ENCODE measurements at places on chromosomes 13 and 19.

- DNase-seq: no peak
Measured at GRCh38 chr19:32966750-32967149, 5.0 kb downstream of the CEP89 start.

GRCh38 chr13:39119422-39119821 lies 81.2 kb downstream of the NHLRC3 start:
- no peak for DNase-seq

DNA sequence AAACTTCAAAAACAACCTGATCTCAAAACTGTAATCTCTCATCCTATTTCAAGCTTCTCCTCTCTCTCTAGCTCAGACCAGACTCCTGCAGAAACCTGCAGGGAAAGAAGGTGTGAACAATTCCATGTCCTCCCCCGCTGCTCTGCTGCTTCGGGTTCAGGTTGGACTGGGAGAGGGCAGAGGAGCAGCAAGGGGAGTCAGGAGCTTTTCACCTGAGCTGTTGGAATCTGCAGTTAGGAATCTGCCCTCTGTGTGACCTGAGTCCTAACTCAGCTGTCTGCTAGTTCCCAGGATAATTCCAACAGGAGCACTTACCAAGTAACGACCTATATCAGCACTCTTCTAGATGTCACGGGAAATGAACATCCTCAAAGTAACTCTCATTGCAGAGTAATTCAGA lies 118.3 kb downstream of the DNAJC15 start:
- no peak for DNase-seq

GRCh38 chr19:19321141-19321577 lies 530 bp downstream of the MAU2 start:
- no peak for DNase-seq

GRCh38 chr13:114067886-114068651 lies 64.4 kb downstream of the RASA3 start:
- DNase-seq: no peak

GRCh38 chr19:52226652-52227051 lies 36.8 kb downstream of the PPP2R1A start:
- no peak for DNase-seq

GRCh38 chr13:31869582-31869981 lies 130.3 kb downstream of the RXFP2 start:
- DNase-seq: no peak

DNA sequence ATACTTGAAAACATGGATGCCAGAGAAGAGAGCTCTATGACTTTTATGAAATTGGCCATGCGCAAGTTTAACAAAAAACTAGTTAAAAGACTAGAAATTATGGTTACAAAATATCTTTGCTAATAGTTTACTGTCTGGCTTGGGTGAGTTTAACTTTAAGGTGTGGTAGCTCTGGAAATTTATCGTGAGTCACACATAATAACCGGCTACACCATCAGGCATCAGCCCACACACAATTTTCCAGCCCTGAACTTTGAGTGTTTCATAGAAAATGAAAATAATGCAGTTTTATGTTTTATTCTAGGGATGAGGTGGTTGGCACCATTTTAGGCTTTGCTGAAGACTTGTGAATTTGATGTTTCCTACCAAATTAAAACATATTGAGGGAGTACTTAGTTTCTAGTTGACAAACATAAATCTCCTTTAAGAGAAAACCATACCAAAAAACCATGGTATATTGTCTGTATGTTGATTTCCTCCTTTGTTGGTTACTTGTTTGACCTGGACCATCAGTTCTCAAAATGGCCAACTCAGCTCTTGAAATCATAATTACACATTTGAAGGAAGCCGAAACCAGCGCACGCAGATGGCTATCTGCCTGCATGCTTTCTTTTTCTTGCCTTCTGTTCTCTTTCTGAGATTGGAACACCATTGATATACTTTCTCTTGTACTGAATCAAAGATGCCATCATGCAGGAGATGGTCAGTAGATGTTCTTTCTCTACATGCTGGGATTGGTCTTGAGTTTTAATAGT lies 125.1 kb downstream of the AKAP11 start:
- no peak for DNase-seq

GRCh38 chr13:84931264-84931663 lies 868.0 kb downstream of the SLITRK6 start:
- DNase-seq: no peak

- DNase-seq: no peak
Measured at GRCh38 chr19:40335855-40336600, 12.2 kb downstream of the C19orf47 start.

- no peak for DNase-seq
Measured at GRCh38 chr19:5877882-5878281, 7.5 kb upstream of the FUT5 start.

DNA sequence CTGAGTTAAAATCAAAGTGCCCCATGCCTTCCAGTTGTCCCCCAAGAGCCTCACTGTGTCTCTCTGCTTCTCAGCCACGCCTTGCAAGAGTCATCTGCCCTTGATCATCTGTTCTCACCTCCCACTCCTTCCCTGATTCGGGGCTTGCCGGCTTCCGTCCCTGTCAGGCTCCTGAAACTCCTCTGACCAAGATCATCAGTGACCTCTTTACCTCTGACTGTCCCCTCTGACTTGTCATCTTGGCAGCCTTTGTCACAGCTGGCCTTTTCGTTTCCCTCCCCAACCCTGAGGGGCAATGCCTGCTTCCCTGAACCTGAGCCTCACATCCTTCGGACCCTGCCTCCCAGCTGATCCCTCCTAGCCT lies 66.3 kb downstream of the MAP4K1 start:
- peak; percentile 43 for DNase-seq

DNA sequence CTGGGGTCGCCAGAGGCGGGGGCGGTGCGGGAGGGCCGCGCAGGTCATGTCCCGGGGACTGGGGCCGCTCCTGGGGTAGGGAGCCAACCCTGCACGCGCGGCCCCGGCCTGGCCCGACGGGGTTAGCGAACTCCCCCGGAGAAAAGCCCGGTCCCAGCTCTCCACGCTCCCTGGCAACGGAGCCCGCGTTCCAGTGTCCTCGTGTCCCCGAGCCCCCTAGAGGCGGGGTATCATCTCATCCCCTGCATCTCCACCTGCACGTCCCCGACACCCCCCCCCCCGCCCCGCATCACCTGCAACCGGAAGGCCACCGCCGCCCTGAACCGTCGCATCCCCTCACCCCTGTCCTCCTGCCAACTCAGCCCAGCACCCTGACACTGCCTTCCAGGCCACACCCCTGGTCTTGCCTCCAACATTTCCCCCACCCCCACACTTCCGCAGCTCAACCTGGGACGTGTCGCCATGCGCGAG lies 2.7 kb downstream of the WDR88 start:
- peak; percentile 42 for DNase-seq

DNA sequence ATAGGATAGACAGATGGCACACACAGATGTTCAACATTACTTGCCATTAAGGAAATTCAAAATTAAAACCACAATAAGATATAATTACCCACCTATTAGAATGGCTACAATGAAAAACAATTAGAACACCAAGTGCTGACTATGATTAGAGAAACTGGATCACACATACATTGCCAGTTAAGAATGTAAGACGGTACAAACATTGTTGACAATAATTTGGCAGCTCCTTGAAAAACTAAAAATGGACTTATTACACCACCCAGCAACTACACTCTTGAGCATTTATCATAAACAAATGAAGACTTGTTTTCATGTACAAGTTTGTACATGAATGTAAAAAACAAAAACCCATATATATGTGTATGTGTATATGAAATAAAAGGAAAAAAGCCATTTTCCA lies 13.7 kb downstream of the ZNF461 start:
- DNase-seq: no peak

DNA sequence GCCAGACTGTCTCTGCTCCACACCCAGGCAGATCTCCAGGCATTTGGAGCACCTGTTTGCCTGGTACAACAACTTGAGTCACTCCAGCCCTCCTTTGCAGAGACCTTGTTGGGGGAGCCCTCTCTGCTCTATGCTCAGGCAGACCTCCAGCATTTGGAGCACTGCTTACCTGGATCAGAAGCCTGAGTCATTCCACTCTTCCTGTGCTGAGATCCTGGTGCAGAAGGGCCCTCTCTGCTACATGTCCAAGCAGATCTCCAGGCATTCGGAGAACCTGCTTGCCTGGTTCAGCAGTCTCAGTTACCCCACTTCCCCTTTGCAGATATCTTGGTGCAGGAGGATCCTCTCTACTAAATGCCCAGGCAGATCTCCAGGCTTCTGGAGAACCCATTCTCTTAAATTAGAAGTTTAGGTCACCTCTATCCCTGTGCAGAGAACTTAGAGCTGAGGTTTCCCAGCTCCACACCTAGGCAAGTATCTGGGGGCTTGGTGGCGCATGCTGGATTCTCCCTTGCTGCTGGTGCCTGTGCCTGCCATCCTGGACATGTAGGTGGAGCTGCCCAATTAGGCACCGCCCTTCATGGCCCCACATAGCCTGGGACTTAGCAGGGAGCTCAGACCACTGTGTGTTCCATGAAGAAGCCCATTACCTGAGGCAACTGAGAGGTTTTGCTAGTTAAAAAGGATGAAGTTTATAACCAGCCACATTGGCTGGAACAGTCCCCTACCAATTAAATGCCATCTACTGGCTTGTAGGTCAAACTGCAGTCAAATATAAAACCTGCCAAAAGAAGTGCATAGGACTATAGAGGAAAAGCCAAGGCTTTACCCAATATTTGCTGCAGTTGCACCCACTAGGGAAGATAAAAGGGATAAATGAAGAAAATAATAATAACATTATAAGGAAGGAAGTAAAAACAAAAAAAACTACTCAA lies 97.6 kb upstream of the SLITRK6 start:
- DNase-seq: no peak

DNA sequence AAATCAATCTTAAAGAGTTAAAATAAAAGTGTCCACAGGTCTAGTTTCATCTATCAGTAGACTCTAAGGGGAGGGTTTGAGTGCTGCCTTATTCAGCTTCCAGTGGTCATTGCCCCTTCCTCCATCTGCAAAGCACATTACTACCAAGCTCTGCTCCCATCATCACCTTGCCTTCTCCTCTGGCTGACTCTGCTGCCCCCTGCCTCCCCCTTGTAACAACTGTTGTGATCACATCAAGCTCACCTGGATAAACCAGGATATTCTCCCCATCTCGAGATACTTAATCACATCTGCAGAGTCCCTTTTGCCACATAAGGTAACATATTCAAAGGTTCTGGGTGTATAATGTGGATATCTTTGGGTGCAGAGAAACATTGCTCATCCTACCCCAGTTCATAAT lies 43.3 kb upstream of the GPC6 start:
- no peak for DNase-seq

DNA sequence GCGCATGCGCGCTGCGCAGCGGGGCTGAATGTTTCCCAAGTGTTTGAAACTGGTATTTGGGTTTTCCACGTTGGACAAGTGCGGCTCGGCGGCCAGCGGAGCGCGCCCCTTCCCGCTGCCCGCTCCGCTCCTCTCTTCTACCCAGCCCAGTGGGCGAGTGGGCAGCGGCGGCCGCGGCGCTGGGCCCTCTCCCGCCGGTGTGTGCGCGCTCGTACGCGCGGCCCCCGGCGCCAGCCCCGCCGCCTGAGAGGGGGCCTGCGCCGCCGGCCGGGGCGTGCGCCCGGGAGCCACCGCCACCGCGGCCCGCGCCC lies at the start of gene ING1:
ING1 (plus strand) TSS at position 59 of the 311 bp plus-strand sequence. CDS start 450 bp downstream, outside the sequence.
- no peak for DNase-seq

DNA sequence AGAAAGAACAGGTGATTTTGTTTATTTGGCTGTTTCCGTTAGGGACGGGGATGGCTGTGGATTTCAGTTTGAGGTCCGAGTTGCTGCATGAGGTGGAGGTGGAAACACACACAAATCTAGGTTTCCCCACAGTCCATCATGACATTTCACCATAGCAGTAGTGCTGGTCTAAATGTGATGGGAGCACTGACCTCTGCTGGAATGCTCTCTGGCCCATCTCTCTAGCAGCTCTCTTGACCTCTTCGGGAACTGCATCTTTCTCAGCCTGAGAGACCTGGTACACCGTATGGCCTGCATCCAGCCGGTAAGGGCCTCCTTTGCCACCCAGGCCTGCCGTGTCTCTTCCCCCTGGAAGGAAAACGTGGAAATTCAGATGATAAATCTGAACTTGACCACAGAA lies 154.0 kb downstream of the RGCC start:
- DNase-seq: no peak

- DNase-seq: no peak
Measured at GRCh38 chr13:47718556-47718955, 282.5 kb downstream of the SUCLA2 start.

DNA sequence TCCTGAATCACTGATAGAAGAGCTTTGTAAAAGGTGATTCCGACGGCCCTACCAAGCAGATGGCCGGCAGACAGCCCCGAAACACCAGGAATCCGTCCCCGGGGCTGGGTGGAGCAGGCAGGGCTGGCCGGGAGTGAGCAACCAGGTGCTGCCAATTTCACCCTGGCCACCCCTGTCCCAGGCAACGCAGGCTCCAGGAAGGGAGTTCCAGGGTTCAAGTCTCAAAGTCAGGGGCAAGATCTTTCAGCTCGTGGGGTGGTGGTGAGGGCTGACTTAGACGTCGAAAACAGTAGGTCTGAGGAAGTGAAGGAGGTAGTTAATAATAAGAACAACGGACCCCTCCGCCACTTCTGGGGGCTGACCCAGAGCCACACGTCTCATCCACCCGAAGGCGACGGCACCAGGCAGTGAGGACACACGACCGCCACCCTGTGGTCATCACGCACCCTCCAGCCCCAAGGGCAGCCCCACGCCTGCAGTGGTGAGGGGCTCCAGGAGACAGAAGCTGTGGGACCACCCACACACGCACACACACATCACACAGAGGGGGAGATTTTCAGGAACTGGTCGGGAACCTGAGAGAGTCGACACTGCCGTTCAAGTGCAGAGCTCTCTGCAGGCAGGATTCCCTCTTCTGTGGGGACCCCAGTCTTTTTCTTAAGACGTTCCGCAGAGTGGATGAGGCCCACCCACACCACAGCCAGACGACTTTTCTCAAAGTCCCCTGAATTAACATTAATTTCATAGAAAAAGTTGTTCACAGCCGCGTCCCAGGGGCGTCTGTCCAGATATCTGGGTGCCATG lies 67.2 kb downstream of the SPACA7 start:
- no peak for DNase-seq

GRCh38 chr13:43514311-43514710 lies 272.5 kb downstream of the ENOX1 start:
- DNase-seq: no peak

GRCh38 chr19:45137179-45137761 lies 23.5 kb downstream of the NKPD1 start:
- DNase-seq: no peak

GRCh38 chr19:44847144-44848035 lies 1.3 kb downstream of the NECTIN2 start:
- no peak for DNase-seq

GRCh38 chr13:32501064-32501463 lies 37.5 kb downstream of the N4BP2L2 start:
- DNase-seq: no peak

DNA sequence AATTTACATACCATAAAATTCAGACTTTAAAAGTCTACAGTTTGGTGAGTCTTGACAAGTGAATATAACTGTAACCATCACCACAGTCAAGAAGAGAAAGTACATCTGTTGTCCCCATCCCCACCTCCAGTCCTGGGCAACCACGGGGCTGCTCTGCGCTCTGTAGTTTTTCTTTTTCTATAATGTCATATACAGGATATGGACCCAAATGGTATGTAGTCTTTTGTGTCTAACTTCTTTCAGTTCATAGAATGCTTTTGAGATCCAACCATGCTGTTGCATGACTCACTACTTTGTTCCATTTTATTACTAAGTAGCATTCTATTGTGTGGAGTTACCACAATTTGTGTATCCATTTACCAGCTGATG lies 103.9 kb downstream of the DOCK9 start:
- no peak for DNase-seq

Measured in stimulated activated CD8-positive, alpha-beta memory T cell treated with anti-CD3 and anti-CD28 coated beads, Interleukin-4, amount 100 ng/mL, for 24 hours (primary cell).